ENCODE measurements at places on chromosomes 3 and 15.

GRCh38 chr3:8255725-8256124 lies 245.9 kb upstream of the LMCD1 start:
- no peak for DNase-seq

- no peak for DNase-seq
These were observed 70.4 kb downstream of the ST6GAL1 start for GRCh38 chr3:187000711-187001151.

GRCh38 chr3:178684881-178685590 lies 148.8 kb downstream of the KCNMB2 start:
- DNase-seq, result no peak

DNA sequence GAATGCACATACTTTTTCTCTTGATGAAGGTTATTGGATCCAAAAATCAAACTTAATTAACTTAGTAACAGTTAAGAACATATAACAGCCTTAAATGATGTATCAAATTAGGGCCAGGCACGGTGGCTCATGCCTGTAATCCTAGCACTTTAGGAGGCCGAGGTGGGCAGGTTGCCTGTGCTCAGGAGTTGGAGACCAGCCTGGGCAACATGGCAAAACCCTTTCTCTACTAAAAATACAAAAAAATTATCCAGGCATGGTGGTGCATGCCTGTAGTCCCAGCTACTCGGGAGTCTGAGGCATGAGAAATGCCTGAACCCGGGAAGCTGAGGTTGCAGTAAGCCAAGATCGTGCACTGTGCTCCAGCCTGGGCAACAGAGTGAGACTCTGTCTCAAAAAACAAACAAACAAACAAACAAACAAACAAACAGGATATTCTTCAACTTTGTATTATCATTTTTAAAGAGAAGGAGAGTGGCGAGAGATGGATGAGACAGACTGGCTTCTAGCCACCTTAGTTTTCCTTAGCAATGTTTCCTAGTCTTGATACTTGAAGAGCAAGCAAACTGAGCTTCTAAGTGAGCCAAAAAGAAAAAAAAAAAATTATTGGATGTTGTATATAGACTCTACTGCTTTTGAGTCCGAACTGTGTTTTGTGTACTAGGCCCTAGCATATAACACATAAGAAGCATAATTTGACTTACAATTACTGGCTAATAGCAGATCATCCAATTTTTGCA lies 13.8 kb downstream of the SPRED1 start:
- DNase-seq, result no peak

DNA sequence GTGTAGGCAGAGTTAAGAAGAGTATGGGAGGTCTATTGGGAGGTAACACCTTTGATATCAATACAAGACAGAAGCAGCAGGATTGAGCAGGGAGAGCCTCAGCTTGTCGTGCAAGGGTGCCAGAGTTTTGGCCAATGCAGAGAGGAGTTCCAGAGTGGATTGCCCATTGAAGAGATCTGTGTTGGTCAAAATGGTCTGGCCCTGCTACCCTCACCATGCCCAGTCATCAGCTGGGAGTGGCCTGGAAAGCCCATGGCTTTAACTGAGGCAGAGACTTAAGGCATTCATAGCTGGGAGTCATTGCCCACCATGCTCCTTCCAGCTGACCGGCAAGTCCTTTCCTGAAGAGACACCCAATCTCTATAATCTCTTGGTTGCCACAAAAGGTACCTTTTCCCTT lies 271.3 kb downstream of the ABHD5 start:
- DNase-seq, result no peak

DNA sequence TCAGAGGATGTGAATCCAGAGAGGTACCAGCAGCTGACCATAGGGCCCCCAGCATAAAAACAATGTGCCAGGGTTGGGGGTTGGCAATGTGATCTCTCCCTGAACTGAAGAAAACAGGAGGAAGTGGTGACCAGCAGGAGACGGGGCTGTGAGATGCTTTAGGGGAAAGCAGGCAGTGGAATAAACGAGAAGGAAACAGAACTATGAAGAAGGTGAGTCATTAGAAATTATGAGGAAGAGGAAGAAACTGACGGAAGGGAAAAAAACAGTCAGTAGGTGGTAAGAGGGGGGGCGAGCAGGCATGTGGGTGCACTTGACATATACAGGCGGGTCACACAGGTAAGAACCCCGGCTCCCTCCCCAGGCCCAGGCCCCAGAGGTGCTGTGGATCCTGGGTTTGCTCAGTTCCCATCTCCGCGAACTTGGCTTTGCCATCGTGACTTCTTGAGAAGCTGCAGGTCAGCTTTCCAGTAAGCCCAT lies 42.2 kb upstream of the B3GNT5 start:
- no peak for DNase-seq

DNA sequence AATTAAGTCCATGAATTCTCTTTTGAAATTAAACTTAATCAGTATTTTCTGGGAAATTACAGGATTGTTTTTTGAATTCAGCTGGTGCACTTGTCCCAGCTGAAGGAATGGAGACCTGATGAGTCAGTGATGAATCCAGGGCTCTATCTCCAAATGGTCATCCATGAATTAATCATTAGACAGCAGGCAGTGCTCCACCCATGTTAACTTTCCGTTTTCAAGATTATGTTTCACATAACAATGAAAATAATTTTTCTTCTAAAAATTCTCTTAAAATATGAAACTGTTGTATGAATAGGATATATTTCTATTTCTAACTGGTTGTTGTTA lies 13.9 kb upstream of the PAQR9 start:
- peak; percentile 26 for DNase-seq

- peak; percentile 31 for DNase-seq
These were observed 21.5 kb downstream of the SCN5A start for GRCh38 chr3:38627956-38628355.

DNA sequence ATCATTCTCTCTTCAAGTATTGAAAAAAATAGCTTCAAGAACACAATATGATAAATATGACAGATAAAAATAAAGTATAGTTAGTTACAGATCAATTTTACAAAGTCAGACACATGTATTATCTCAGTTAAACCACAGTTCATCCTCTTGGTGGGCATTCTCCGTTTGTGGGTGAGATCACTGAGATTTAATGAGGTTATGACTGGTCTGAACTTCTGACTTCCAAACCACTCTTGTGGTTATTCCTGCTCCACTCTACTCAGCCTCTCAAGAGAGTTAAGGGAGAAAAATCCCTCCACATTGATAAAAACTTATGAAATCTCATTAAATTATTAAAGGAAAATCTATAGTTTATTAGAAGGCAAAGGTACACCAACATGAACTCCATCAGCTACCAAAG lies 229.9 kb upstream of the LRTM1 start:
- peak; percentile 23 for DNase-seq

GRCh38 chr3:169827712-169828111 lies 15.0 kb upstream of the LRRC34 start:
- no peak for DNase-seq

GRCh38 chr3:124653797-124654469 lies 76.3 kb upstream of the UMPS start:
- DNase-seq, result no peak

- peak; percentile 56 for DNase-seq
These were observed 69.0 kb upstream of the THBS1 start for GRCh38 chr15:39511916-39512260.

DNA sequence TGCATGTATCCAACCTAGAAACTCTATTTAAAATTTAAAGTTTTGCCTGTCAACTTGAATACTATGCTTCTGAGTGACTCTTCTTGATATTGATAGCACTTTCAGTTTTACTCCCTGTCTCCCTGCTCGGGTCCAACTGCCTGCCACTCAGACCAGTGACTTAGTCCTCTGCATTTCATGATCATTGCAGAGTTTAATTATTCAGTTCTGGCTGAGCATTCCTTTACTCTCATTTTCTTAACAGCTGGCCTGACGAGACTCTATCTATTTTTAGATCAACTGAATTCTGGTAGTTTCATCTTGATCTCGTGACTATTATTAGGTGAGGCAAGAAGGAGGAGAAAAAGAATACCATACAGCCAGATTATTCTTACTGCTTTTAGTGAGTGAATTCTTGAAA lies 617.4 kb downstream of the SI start:
- DNase-seq, result peak; percentile 16

DNA sequence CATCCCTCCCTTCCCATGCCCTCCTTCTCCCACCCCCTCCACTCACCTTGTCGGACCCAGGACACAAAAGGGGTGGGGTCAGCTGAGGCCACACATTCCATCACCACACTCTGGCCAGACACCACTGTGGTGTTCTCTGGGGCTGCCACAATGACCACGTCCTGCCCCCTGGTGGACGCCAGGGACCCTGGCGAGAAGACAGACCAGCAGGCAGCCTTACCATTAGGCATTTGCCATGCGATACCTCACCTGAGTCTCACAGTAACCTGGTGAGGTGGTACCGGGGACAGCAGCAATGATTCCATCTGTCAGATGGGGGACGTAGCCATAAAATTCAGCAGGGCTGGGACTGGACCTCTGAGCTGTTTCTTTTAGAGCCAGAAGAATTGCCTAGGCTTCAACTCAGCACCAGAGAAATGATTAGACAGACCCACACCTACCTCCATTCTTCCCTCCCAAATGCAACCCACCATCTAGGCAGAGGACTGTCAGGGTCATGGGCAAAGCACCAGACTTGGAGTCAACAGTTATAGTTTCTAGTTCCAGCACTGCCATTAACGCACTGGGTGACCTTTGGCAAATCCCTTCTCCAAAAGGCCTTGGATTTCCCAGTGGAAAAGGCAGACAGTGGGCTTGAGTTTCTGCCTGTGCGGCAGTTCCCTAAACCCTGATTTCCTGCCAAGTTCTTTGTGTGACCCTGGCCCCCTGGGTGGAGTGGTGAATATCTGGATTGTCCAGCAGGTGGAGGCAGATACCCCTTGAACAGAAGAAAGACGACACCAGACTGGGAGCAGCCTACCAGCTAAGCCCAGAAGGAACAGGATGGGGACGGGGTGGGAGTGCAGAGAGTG lies 21.8 kb downstream of the IGDCC4 start:
- peak; percentile 90 for DNase-seq

GRCh38 chr3:11668243-11669235 lies 24.8 kb upstream of the VGLL4 start:
- peak; percentile 68 for DNase-seq

GRCh38 chr15:101124731-101125451 lies 127.0 kb downstream of the CHSY1 start:
- peak; percentile 56 for DNase-seq

- DNase-seq, result no peak
These were observed 102.1 kb downstream of the FBXL22 start for GRCh38 chr15:63699101-63699785.

- DNase-seq, result no peak
These were observed 309.9 kb upstream of the SATB1 start for GRCh38 chr3:18735005-18735404.

GRCh38 chr3:170359178-170359704 lies 1.7 kb downstream of the SKIL start:
- no peak for DNase-seq

GRCh38 chr15:41825572-41826535 lies 2.0 kb upstream of the JMJD7 start:
- no peak for DNase-seq

DNA sequence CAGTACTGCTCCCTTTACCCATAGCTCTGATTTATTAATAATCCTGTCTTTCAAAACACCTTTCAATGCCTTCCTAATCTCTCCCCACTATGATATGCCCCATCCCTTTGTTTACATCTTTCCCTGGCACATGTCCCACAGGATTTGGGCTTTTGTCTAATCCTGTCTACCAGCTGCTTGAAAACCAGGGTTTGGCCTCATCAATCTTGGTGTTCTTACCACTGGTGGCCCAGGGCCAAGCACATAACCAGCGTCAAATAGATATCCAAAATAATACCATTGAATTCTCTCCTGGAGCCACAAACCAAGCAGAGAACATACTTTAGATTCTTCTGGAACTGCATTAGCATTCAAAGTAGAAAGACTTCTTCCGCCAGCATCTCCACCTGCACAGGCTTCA lies 104.8 kb upstream of the PPP2R3A start:
- DNase-seq, result no peak

GRCh38 chr3:48630407-48630806 lies 4.9 kb downstream of the SLC26A6 start:
- DNase-seq, result no peak

DNA sequence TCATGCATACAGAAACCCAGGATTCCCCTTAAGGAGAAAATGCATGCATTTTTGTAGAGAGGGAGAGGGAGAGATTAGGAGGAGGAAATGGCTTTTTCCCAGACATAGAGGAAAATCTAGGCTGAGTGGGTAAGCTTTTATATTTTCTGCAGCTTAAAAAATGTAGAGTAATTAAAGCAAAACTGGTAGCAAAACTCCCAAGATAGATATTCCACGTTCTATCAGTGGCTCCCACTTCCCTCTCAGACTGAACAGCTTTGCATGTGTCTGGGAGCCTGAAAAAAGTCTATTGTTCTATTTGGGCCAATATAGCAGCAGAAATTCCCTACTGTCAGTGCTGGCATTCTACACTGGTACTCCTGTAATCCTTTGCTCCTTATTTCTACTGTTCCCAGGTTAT lies 110.8 kb upstream of the CADPS start:
- no peak for DNase-seq

- no peak for DNase-seq
These were observed 33.4 kb upstream of the ABHD2 start for GRCh38 chr15:89054873-89055272.

- no peak for DNase-seq
These were observed 164.2 kb downstream of the FOXP1 start for GRCh38 chr3:71419369-71419768.

DNA sequence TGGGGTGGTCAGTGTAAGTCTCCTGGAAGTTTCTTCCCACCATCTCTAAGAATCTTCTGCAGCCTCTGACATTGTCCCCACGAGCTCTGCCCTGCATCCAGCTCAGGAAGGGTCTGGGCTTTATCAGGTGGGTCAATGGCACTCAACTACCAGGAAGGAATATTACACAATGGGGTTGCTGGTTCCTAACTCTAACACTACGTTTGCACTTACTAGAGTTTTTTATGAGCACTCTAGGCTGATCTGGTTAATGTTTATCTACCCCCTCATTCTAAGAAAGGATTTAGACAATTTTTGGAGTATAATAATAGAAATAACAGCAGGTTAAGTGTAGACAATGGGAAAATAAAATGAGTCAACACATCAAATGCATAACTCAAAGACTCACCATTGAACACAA lies 411.1 kb upstream of the RGMA start:
- DNase-seq, result no peak

GRCh38 chr15:68502398-68502901 lies 70.5 kb upstream of the ITGA11 start:
- DNase-seq, result no peak

DNA sequence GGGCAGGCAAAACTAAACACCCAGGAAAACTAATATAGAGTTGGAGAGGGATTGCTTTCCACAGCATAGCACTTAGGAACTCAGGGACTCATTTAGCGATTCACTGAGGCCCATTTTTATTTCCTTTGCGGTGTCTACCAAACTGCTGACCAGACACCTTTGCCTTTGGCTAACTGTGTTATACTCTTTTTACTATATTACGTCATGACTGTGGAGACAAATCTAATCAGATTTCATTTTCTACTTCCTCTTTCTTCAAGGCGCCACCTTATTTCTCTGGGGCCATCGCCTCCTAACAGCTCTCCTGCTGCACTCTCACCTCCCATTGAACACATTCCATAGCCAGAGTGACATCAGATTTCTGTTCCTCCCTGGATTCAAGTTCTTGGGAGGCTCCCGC lies 215.7 kb upstream of the WNT5A start:
- DNase-seq, result no peak

GRCh38 chr15:98592136-98592535 lies 56.2 kb upstream of the IGF1R start:
- no peak for DNase-seq
